ENCODE measurements at places on chromosomes 1 and 21.

- DNase-seq, result peak; percentile 83
Measured at GRCh38 chr1:45493116-45493697, 2.2 kb upstream of the TESK2 start.

DNA sequence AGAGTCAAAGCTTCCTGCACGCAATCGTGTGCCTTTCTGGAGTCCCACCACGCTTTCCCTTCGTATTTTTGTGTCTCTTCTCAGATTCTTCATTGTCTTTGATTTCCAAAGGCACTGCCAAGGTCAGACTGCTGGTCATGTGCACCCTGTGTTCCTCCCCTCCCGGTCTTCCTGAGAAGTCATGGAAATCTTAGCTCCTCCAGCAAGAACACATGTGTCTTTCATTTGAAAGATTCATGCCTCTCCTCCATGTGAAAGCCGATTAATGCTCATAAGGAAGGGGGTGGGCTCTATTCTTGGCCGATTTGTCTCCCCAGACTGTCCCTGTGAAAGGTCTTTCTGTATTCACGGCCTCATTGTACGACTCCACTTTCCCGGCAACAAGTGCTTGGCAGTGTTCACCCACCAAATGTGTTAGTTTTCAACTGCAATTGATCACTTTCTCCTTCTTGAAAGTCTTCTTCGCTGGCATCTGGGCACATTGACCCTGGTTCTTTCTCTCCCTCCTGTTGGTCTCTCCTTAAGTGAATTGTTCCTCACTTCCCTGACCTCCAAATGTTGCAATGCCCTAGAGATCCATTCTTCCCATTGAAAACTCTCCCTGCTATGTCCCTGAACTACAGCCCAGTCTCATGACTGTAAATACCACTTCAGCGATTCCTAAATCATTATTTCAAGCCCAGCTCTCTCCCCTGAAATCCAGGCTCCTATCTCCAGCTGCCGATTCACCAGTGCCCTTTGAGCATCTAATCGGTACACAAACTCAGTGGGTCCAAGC is 25.4 kb downstream of the MX2 start:
- no peak for DNase-seq

DNA sequence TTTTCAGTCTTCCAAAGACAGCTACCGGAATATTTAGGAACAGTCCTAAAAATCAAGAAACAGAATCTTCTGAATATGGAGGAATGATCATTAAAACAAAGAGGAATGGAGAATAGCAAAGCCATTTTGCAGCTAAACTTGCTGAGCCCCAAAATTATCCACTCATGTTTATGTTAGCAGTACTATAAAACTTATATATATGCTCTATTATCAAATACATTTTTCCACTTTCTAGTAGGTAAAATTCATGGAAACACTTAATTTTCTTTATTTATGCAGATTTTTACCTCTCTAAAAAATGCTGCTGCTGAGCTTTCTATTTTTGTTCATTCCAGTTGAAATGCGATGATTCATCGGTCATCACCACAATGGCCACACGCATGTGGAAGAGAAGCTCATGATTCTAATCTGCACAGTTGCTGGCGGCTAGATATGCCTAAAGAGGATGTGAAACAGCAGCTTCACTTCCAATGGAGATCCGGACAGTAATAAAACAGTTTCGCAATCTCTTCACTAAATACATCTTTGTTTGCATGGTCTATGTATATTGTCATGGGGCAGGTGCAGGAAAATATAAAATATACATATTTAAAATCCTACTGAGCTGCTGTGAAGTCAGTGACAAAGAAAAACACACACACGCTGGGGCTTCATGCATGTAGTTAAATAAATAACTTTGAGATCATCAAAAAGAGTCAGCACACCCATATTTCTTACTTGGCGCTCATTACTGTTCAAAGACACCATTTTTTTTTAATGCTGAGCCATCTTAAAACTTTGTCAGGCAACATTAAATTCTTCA is 292.2 kb downstream of the SMYD3 start:
- DNase-seq, result peak; percentile 90

DNA sequence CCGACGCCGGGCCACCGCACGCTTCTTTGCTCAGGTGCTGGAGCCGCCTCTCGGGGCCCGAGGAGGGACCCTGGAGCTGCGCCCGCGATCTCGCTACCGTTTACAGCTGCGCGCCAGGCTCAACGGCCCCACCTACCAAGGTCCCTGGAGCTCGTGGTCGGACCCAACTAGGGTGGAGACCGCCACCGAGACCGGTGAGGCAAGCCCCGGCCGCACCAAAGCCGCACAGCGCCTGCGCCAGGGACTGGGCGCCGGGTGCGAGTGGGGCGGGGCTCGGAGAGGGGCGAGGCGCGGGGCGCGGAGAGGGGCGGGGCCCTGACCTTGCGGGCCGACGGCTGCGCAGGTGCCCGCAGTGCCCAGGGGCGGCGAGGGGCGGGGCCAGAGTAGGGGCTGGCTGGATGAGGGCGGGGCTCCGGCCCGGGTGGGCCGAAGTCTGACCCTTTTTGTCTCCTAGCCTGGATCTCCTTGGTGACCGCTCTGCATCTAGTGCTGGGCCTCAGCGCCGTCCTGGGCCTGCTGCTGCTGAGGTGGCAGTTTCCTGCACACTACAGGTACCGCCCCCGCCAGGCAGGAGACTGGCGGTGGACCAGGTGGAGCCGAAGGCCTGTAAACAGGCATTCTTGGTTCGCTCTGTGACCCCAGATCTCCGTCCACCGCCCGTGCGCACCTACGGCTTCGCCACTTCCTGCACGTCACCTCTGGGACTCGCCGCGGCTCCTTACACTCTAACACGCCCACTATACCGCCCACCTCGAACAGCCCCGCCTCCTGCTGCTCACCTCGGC is 9.8 kb upstream of the CDC20 start:
- no peak for DNase-seq

DNA sequence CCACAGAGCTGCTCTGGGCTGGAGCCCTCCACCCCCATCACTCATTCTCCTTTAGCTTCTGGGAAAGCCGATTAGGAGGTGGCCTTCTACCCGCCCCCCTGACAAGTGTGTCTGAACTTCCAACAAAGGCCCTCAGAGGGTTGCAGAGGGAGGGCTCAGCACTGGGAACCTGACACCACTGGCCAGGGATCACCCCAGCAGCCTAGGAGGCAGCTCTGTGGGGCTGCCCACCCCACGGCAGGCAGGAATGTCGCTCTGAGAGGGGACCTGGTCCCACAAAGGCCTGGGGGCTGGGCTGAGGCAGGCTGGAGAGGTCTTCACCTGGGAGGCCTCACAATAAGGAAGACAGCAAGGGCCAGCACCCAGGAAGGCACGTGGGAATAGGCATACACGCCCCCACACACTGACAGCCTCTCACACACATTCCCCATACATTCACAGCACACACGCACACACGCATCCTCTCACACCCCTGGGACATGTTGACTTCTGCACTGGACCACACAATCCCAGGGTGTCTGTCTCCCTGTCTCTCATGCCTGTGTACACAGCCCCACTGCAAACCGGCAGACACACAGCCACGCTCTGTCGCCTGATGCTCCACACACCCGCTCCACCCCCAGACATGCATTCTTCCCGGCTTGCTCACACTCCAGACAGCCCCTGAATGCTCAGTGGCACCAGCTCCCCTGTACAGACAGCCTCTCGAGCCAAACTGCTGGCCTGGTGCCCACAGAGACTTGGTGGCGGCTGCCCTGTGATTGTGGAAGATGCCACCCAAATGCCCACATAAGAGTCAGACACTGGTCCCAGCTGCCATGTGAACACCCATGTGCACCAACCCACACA is 30.7 kb downstream of the DMBX1 start:
- DNase-seq, result no peak

DNA sequence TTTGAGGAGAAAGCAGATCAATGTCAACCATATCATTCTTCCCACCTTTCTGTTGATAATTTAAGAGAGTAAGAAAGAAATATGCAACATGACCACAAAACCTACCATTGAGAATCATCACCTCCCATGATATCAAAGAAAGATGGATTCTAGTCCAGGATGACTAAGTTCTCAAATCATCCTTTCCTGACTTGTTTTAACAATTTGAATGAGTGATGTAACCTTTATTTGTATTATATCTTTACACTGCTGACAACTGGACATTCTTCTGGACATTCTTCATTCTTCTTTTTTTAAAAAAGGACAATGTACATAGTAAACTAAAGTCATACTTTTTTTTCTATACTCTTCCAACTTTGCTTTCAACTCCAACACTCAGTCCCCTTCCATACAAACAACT is 9.5 kb downstream of the PSMB4 start:
- DNase-seq, result no peak

- no peak for DNase-seq
Measured at GRCh38 chr1:8506995-8507615, 189.2 kb downstream of the SLC45A1 start.

DNA sequence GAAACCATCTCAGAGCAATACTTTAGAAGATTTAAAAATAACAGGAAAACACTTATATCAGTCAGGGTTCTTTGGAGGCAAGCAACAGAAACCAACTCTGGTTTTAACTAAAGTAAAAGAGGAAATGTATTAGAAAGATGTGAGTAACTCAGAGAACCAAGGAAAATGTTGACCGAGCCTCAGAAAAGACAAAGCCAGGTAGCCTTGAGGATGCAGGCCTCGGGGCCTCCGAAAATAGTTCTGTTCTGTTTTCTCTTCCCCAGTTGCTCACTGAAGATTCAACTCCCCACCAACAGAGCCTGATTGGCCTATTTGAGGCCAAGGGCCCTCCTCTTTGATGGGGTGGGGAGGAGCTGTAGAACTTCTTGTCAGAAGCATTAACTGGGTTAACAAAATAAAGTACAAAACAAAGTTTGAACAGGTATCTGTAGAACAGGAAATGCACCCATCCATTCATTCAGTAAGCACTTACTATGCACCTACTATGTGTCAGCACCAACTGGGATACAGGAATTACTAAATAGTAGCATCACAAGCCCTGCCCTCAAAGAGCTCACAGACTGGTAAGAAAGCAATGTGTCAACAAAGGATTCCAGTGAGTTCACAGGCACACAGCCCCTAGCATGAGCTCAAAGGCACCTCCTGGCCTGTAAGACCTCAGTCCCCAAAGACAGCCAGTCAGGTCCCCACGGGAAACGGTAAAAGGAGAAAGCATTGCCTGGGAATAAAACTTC is 12.6 kb downstream of the SLAMF8 start:
- no peak for DNase-seq

DNA sequence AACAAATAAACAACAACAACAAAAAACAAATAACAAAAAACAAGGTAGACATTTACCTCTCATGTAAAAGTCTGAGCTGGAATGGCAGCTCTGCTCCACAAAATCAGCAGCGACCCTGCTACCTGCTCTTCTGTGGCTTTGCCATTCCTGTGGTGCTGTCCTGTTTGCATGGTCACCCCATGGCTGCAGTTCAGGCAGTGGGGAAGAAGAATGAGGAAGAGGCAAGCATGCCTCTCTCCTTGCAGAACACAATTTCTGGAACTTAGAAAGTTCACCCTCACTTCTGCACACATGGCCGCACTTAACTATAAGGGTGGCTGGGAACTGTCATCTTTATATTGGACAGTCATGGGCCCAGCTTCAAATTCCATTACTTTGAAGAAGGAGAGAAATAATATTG is 84.8 kb upstream of the GNG12 start:
- no peak for DNase-seq

Measured in KBM-7 (cell line).